ENCODE measurements at places on chromosomes 1 and 21.

- DNase-seq: no peak
Measured at GRCh38 chr1:190747704-190748103, 270.0 kb upstream of the BRINP3 start.

DNA sequence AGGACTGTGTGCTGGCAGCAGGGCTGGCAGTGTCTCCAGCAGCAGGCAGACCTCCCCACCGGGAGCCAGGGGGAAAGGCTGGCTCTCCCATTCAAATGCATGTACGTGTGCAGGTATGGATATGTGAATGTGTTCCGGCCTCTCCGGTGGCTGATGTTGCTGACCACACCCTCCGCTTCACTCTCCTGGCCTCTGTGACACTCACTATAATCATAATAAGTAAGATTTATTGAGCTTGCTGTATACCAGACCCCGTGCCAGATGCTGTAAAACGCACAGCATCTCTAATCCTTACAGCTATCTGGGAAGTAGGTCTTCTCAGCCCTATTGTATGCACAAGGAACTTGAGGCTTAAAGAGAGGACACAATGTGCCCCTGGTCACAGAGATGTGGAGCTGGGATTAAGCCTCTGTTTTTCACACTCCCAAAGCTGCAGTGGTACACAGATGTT, 20.5 kb upstream of the ARTN start:
- DNase-seq: no peak

- DNase-seq: peak; percentile 38
Measured at GRCh38 chr1:39410915-39411436, 80.5 kb upstream of the BMP8A start.

- DNase-seq: no peak
Measured at GRCh38 chr1:116131866-116132605, 20.8 kb downstream of the MAB21L3 start.

GRCh38 chr1:34278211-34278610, 101.5 kb downstream of the C1orf94 start:
- no peak for DNase-seq

- no peak for DNase-seq
Measured at GRCh38 chr1:85313888-85314696, 37.7 kb upstream of the BCL10 start.

DNA sequence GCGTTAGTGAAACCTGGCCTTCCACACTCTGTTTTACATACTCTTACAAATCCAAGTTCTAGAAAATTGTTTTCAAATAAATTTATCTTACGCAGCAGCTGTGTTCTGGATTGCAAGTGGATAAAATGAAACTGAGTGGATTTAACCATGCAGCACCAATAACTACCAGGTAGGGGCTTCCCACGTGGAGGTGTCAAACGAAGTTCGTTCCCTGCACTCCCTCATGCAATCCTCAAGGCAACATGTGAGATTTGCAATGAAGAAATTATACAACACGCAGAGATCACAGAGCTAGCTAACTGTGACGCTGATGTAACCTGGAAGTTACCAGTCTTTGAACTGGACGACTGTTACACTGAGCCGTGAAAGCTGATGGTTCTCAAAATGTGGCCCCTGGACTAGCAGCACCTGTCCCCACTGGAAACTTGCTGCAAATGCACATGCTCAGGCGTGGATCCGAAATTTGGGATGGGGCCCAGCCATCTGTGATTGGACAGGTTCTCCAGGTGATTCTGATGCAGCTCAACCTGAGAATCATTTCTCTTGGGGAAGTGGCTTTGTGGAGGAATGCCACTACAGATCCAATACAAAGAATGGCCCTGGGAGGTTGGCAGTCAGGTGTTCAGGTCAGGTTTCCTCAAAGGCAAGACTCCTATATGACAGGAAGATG, 36.3 kb downstream of the RSPH1 start:
- no peak for DNase-seq

DNA sequence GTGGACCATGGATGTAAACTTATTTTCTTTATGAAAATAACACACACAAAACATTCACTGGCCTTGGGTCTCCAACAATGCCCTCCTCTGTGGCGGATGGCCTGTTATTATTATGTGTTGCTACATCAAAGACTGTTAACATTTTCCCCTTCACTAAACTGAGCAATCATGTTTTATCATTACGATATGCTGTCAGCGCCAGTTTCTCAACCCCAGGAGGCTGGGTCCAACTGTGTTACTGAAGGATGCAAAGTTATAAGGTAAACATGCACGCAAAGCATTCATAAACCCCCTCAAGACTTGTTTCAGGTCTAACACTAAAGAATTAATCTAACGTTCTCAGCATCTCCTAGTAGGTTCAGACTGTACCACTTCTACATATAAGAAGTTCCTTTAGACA, 6.0 kb upstream of the DUSP10 start:
- no peak for DNase-seq

DNA sequence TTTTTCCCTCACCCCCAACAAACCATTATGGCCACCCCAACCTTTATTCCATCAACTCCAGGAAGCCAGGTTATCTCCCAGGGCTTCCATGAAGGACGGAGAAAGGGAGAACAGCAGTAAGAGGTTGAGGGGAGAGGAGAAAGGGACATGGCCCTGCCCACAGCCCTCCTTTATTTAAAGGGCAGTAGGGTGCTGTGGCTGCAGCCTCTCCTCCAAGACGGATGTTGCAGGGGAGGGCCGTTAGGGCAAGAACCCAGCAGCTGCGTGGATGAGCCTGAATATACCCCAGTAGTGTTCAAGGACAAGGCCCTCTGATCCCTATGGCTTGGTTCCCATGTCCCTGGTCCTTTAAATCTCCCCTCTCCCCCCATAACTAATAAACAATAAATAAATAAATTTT, 5.9 kb downstream of the RXFP4 start:
- DNase-seq: no peak

Data from stimulated activated CD8-positive, alpha-beta memory T cell treated with anti-CD3 and anti-CD28 coated beads, Interleukin-15, amount 100 ng/mL, for 48 hours (primary cell).